Effector memory CD8-positive, alpha-beta T cell (primary cell): ENCODE measurements at places on chromosomes 12 and 14.

GRCh38 chr12:111672822-111673381 lies 12.9 kb downstream of the BRAP start:
- no peak for DNase-seq

GRCh38 chr12:68838046-68838886 lies 30.3 kb downstream of the MDM2 start:
- no peak for DNase-seq

DNA sequence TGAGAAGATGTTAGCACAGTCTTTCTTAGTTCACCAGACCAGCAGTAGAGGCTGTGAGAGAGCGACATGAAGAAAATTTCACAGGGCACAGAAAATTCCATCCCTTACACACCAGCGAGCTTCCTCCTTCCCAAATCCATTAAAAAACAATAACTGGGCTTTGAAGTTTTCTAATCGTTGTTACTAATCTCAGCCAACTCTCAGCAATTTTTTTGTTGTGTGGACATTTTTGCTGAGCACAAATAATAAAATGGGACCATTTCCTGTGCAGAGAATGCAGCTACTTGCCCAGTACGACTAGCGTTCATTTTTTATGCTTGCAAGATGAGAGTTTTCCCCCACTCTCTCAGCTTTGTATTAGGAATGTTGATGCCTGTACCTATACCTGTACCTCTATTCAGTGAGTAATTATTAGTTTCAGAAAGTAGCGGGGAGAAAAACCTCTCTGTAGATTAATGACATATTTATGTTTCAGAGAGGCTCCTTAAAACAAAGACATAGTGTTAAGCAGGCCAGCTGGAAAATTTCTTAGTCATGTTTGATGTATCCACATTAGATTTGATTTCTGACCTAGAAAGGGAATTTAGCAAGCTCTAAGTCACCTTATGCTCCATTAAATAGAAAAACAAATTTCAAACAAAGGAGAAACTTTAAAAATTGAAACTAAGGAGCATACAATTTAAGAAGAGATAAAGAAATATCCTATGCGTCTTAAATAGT lies 146.5 kb downstream of the SRGAP1 start:
- DNase-seq = no peak

DNA sequence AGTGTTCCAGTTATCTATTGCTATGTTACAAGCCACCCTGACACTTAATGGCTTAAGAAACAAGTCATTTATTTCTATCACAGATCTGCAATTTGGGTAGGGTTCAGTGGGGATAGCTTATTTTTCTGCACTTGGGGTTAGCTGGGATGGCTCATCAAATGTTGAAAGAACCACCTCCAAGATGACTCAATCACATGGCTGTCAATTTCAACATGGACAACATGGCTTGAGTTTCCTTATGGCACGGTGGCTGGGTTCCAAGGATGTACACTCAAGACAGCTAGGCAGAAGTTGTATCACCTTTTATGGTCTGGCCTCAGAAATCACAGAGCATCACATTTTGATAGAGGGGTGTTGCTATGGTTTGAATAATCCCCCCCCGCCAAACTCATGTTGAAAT lies 24.5 kb upstream of the IGF1 start:
- no peak for DNase-seq
